ENCODE measurements at places on chromosomes 2 and 18.

DNA sequence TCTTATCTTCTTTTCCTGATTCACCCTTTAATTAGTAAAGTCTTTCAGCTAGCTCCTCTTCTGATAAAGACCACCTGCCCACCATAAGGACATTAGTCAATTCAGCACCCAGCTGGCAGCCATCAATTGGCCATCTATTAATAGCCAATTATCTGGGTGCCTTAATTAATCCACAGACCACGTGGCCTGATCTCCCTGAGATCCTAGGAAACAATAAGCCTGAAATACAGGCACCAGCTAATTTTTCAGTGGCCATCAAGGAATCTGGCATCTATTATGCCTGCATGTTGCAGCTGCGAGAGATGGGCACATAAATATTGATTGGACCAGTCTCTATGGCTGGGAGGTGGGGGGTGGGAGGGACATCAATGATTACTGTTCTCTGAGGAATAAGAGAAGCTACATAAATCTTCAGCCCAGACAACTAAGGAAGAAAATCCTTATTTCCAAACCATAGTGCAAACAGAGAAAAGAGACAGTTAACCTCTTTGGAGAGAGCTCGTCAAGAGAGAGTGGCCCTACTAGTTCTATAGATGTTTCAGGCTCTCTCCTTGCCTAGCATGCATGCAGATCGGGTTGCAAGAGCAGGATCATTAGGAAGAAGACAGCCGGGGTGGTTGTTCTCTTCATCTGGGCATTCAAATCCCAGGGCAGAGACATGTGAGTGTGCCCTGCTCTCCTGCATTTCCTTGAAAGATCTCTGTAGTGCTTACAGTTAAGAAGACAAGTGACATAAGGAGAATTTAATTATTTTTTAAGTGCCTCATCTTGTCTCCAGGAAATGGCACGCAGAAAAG is 8.7 kb downstream of the GALNT14 start:
- no peak for DNase-seq

- no peak for DNase-seq
Measured at GRCh38 chr2:53530126-53530525, 237.5 kb upstream of the CHAC2 start.

DNA sequence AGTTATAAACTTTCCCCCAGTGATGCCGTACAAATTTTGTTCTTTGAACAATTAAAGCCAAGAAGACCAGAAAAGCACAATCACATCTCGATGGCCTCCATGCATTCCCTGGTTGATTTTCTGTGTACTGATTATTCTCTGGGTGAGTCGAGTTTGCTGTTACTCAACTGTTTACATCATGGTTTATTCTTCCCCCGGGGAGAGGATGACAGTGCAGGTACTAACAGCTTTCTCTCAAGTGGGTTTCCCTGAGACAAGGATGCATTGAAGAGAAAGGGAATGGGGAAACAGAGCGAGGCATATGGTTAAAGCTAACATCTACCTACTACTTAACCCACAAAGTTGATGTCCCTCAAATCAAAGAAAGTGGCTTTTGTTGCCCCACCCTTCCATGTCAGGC is 410.8 kb upstream of the FANCL start:
- DNase-seq, result no peak

DNA sequence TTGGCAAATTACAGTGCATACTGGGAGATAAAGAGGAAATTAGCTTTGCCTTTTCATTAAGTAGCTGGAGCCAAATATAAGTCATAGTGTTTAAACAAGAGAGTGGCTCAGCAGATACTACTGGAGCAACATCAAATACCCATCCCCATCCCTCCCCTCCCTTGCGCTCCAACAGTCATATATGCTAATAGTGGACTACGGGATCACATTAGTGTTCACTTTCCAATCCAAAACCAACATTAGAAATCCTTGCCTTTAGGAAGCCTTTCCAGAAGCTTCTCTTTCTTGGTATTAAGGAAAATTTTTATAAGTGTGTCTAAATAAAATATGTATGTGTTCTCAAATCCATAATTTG is 1669.3 kb downstream of the SUCLG1 start:
- DNase-seq, result no peak

DNA sequence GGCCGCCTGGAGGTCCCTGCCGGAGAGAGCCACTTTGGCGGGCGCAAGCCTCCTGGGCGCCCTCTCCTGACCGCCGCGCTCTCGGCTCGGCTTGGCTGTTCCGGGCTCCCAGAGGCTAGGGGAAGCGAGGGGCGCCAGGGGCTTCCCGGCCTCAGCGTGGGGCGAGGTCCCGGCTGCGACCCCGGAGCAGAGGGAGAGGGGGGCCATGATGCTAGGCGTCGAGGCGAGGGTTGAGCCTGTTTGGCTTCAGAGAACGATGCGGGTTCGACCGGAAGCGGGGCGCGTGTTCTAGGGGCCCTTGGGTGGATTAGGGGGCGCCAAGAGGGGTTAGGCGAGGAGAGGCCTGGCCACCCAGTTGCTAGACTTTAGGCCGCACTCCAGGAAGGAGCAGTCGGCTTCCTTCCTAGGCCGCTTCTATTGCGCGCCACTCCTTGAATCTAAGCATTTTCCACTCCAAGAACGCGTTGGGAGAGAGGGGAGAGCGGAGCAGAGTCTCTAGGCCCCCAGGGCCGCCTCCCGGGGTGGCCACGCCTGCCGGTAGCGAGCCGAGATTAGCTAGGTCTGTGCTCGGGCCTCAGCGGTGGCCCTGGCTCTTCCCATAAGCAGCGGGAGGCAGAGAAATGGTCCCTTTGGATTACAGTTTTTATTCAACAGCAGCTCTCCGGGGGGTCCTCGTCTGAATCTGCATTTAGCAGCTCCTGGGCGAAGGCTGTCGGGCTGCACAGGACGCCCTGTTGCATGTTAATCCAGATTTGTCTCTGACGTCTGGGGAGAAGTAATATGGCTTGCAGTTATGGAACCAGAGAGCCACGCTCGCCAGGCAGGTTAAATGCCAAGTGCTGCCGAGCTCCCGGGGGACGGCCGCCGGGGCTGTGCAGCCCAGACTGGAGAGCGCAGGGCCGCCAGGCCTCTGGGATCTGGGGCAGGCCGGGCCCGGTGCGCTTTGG is 11.3 kb downstream of the MEIS1 start:
- no peak for DNase-seq

DNA sequence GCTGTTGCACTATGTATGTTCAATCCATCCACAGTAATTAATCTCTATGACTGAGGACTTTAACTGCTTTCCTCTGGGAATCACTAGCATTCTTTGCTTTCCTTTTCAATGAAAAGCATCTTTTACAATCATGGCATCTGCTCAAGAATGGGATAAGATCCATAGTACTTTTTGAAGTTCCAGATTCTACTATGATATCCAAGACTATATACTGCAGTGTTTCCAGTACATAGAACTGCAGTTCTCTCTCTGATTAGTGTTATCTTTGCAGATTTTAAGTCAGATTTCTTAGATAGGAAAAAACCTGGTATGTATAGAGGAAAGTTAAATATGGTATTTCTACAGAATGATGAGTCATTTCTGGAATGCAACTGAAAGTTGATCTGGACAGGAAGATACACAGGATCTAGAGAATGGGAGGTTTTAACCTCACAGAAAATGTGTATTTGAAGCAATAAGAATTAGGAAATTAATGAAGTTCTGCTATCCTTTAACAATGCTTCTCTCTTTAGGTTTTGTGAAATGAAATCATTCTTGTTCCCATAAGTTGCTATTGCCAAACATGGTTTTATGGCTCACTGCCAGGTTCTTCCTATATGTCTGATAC is 670.7 kb downstream of the ERBB4 start:
- peak; percentile 85 for DNase-seq

DNA sequence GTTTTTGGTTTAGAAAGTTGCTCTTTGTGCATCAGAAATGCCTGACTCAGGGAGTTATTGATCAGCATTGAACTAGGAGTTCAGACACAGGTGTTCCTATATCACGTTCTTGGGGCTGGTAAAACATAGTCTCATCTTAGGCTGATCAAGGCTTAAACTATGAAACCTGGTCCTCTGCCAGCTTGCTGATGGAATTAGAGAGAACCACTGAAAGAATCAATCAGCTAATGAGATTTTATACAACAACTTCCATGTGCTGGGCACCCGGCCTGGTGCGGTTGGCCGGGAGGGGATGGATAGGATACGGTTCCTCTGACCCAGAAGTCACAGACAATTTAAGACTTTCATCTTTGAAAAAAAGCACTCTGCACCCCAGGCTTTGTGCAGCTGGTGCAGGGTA is 164.9 kb downstream of the RDH14 start:
- no peak for DNase-seq

DNA sequence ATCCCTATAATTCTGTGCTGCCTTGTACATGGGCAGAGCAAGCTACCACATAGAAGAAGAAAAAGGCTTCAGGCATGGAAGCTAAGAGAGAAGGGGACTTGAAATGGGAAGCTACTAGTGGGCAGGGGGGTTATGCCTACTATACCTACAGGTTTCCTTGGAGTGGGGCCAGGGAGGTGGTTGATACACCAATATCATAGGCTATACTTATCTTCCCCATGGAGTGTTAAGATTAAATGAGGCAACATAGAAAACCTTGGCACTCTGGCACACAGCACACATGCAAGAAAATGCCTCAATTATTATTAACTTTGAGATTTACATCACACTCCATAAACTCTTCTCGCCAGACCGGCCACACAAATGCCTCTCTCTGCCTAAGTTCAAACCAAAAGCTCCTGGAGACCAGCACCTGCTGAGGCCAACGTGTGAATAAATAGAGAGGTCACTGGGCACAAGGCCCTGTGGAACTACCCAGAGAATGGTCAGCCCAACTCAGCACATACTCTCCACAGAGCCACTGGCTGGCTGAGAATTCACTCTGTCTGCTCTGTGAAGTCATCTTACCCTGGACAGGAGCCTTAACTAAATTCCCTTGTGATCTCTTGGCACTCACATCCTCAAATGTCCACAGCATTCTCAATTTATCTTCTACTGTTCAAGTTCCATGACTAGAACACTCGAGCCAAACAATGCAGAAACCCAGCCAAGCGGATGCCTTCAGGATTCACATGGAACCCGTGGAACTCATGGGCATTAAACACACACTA is 498.7 kb downstream of the BCL11A start:
- no peak for DNase-seq

DNA sequence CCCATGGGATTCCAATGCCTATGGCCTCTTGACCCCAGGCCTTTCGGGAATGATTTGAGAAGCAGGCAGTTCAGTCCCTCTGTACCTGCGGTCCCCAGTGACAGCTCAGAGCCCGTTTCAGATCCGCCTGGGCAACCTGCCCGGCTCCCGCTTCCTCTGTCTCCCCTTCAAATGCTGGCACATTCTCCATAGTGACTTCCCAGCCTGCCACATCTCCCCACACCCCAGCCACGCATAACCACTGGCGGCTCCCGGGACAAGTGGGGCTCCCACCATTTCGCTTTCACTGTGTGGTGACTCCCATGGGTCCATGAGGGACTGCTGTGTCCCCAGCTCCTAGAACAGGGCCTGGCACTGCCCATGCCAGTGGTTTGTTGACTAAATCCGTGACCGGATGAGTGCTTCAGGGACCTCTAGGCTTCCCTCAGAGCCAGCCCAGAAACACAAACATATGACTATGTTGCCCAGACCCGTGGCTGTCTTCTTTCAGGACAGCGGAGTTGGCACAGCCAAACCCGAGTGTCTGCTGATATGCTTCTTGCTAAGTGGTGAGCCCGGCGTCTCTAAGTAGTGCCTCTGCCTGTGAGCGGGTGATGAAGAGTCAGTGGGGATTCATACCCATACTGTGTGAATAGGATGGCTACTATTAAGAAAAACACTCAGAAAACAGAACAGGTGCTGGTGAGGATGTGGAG is 91.2 kb downstream of the GLI2 start:
- no peak for DNase-seq

GRCh38 chr2:52477166-52477565 is 1290.4 kb upstream of the CHAC2 start:
- no peak for DNase-seq

- no peak for DNase-seq
Measured at GRCh38 chr18:65423776-65424175, 327.0 kb upstream of the CDH7 start.

- DNase-seq, result no peak
Measured at GRCh38 chr2:109646961-109647360, 32.8 kb downstream of the SOWAHC start.

Measured in HS-5 (cell line).